ENCODE measurements at places on chromosomes 6 and 20.

GRCh38 chr20:64112691-64113443 is 5.5 kb upstream of the NPBWR2 start:
- no peak for DNase-seq

DNA sequence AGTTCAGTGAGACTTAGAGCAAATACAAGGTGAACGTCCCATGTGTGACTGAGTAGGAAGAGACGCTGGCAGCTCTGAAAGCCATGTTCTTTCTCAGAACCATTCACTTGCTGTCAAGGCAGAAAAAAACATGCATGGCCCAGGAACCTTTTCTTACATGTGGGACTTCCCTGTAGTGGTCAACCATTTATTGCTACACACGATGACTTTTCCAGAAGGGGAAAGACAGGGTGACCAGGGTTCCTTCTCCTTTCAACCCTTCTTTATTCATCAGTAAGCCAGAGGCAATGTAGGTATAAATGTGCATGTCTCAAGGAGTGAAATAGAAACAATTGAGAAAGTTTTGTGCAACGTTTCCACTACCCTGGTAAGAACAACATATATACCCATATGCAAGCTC is 189.0 kb downstream of the NFATC2 start:
- DNase-seq = no peak

DNA sequence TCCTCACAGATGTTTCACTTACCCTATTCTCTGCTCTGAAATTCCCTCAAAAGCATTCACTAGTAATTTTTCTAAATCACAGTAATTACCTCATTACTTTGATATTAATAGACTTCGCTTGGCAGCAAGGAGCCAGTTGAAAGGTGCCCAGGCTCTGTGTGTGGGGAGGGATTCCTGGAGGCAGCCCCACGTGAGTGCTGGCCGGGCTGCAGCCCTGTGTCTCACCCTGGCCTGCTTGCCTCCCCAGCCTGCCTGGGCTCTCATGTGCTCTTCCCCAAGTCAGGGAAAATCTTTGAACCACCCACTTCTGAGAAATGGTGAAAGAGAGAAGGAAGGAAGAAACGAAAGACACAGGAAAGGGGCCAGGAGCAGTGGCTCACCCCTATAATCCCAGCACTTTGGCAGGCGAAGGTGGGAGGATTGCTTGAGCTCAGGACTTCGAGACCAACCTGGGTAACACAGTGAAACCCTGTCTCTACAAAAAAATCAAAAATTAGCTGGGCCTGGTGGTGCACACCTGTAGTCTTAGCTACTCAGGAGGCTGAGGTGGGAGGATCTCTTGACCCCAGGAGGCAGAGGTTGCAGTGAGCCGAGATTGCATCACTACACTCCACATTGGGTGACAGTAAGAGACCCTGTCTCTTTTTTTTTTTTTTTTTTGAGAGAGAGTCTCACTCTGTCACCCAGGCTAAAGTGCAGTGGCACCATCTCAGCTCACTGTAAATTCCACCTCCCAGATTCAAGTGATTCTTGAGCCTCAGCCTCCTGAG is 20.0 kb upstream of the SNTA1 start:
- no peak for DNase-seq

GRCh38 chr6:122817358-122817757 is 28.3 kb downstream of the SMPDL3A start:
- no peak for DNase-seq

DNA sequence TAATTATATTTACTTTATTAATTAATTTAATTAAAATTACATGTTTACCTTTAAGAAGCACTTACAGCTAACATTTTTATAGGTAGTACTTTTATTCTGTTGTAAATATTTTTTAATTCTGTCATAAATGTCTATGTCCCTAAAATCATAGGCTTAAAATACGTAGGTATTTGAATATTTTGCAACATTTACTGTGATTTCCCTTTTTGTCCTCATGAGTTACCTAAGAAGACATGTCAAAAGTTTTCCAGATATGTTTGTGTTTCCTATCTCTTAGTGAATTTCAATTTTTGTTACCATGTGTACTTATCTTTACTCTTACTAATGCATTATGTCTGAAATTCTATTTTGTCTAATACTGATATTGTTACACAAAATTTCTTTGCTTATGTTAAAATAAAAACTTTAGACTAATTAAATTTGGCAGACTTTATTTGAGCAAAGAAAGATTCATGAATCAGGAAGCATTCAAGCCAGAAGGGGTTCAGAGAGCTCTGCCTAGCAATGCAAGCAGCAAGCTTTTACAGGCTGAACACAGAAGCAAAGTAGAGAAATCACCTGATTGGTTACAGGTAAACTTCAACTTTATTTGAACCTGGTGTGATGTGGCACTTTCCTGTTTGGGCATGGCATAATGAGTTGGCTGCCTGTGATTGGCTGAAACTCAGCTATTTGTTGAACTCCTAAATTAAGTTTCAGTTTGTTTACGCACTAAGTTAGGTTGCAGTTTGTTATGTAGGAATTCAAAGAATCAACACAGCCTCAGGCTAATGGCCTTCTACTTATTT is 123.2 kb upstream of the TMEM170B start:
- DNase-seq = no peak

GRCh38 chr6:33343953-33344611 is 26.5 kb upstream of the ZBTB22 start:
- DNase-seq = peak; percentile 33

DNA sequence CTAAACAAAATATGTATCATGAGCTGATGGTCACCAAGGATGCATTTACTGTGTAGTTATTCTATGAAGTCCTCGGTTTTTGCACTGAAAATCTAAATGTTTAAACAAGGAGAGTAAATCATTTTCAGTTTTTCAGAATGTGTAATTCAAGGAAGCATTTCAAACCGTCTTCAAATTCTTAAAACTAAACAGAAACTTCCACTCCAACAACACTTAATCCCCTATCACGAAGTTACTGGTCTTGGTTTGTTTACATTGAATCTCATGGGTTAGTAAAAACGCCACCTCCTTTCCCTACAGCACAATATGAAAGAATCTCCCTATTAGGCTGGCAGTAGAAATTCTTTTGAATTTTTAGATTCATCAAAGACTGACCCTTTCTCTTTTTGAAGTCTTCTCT is 192.9 kb downstream of the AIG1 start:
- DNase-seq = no peak

Measured in activated CD4-positive, alpha-beta T cell treated with anti-CD3 and anti-CD28 coated beads for 1 hour (primary cell).